Mesenteric fat pad (tissue), 1 donor: ENCODE measurements at places on chromosomes 13 and 19. TPM values are rescaled to one million over a fixed set of nuclear protein-coding genes. Genes with fewer than 3 reads are reported as not detected.

- no peak for DNase-seq
These were observed 173.9 kb downstream of the ZIC5 start for GRCh38 chr13:99797691-99798090.

DNA sequence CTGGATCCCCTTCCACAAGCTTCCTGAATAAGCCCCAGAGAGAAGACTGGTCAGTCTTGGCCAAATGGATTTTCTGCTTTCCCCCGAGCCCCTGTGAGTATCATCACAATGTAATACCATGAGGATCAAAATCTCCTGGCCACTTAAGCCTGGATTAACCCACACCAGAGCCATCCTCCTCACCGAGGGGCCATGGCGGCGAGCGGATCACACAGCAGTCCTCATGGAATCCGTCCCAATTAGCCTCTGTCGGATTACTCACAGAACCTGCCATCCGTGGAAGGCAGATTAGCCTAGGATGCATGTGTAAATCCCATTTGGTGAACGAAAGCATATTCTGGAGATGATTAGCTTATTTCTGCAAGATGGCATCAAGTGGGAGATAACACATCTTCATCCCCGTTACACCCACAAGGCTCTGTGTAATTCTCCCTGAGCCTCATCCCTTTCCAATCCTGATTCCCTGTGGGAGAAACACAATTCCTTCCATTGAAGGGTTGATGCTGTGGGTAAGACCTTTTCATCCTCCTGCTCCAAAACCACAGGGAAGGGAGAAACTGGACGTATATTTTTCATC is 42.5 kb downstream of the GNG7 start:
- DNase-seq: no peak

GRCh38 chr19:37226248-37226647 is 8.2 kb downstream of the ZNF383 start:
- no peak for DNase-seq

DNA sequence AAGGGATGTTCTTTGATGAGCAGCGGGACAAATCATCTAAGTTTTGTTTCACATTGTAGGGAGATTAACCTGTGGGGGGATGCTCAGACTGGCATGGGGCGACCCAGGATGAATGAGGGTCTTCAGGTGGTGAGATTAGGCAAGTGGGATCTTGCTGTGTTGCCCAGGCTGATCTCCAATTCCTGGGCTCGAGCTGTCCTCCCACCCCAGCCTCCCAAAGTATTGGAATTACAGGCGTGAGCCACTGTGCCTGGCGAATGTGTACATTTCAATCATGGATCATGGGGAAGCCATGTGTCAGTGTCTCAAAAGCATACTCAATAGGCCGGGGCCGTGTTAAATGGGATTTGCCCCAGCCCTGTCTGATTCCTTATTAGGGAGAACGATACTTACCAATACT is 8.1 kb downstream of the SLC25A42 start:
- no peak for DNase-seq

- no peak for DNase-seq
These were observed 915 bp upstream of the KCTD12 start for GRCh38 chr13:76887076-76887563.

DNA sequence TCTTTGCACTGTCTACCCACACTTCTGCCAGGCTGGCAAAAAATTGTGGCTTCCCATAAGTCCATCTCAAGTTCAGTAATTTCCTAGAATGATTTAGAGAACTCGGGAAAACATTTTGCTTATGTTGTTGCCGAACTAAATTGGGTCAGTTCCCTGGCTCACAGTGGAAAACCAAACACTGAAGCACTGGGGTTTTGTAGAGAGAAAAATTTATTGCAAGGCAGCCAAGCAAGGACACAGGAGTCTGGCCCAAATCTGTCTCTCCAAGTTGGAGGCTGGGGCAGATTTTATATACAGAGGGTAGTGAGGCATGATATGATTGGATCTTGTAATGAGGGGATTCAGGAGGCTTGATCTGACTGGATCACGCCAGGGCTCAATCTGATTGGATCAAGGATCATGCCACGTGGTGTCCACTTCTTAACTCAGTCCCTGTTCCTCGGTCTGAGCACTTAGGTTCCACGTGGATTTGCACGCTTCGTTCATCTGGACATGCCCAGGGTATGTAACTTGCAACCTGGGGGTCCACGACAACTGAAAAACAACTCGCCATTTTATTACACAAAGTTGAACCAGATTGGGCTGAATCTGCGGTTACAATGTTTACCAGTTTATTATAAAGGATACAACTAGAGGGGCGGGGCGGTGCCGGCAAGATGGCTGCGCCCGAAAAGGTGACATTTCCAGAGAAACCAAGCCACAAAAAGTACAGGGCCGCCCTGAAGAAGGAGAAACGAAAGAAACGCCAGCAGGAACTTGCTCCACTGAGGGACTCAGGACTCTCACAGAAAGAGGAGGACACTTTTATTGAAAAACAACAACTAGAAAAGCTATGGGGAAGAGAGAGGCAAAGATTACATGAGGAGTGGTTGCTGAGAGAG is 7.3 kb downstream of the CD209 start:
- DNase-seq: peak; percentile 68

- DNase-seq: no peak
These were observed 29.2 kb upstream of the TSHZ3 start for GRCh38 chr19:31378404-31378803.

- no peak for DNase-seq
These were observed 47.6 kb downstream of the N4BP2L2 start for GRCh38 chr13:32491028-32491427.

DNA sequence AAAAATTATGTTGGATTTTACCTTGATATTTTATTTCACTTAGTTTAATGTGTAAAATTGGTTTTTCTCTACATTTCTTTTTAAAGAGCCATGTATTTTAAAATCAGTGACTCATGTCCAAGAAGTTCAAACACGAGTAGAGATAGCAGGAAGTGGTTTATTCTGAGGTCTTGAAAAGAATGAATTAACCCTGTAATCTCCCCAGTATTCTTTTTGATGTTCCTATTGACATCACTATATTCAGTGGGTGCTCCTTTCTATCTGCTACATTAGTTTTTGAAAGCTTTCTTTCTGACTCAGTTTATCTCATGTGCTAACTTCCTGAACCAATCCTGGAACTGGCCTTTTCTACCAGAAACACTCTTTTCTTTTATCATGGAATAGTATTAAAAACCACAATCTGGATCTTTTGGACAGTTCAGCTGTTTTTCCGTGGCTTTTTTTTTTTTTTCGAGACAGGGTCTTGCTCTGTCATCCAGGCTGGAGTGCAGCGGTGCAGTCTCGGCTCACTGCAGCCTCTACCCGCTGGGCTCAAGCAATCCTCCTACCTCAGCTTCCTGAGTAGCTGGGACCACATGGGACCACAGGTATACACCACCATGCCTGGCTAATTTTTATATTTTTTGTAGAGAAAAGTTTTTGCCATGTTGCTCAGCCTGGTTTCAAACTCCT is 114.9 kb downstream of the PCCA start:
- no peak for DNase-seq

GRCh38 chr13:103607995-103608394 is 541.8 kb upstream of the SLC10A2 start:
- no peak for DNase-seq

GRCh38 chr13:96700657-96701056 is 293.6 kb downstream of the OXGR1 start:
- no peak for DNase-seq

- no peak for DNase-seq
These were observed 12.7 kb upstream of the SERPINE3 start for GRCh38 chr13:51326777-51327176.

The VSIG10L gene
- total RNA-seq: 2.4 TPM

The FCAR gene
- 16.3 TPM for total RNA-seq

The LHB gene
- not detected for total RNA-seq

The KLK15 gene
- not detected for total RNA-seq
